Activated T-cell treated with anti-CD3 and anti-CD28 coated beads, Interleukin-2, amount 50 U/mL, for 1 hour (primary cell): ENCODE measurements at places on chromosomes 7 and 10.

- no peak for DNase-seq
Measured at GRCh38 chr7:129388333-129389098, 45.7 kb upstream of the STRIP2 start.

DNA sequence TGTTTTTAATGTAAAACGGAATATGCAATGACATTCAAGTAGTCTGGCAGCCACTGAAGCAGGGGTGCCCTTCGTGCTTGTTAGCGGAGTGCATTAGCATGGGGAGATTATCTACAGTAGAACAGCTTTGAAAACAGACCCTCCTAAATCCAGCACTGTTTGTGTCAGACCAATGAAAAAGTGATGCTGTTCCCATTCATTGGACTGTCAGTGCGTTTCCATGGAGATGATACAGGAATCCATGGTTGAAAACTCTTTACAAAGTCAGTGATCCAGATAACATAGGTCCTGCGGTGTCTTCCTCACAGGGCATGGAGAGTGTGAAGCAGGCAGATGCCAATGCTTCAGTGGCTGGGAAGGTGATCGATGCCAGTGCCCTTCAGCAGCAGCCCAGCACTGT, 73.6 kb downstream of the ITGB8 start:
- DNase-seq = no peak

- DNase-seq = no peak
Measured at GRCh38 chr7:107076781-107077698, 32.5 kb downstream of the PRKAR2B start.

DNA sequence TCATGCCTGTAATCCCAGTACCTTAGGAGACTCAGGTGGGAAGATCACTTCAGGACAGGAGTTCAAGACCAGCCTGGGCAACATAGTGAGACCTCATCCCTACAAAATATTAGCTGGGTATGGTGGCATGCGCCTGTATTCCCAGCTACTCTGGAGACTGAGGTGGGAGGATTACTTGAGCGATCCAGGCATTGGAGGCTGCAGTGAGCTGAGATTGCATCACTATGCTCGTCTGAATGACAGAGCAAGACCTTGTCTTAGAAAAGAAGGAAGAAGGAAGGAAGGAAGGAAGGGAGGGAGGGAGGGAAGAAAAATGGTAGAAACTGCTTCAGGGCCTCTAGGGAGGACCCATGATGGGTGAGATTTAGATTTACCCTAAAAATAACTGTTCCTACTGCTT, 112.3 kb downstream of the SPDYE5 start:
- DNase-seq = no peak

GRCh38 chr10:132709471-132709951, 76.4 kb downstream of the NKX6-2 start:
- DNase-seq = no peak

- no peak for DNase-seq
Measured at GRCh38 chr7:79833616-79834015, 301.0 kb upstream of the GNAI1 start.

GRCh38 chr7:158316466-158317031, 271.1 kb downstream of the PTPRN2 start:
- no peak for DNase-seq

GRCh38 chr10:62528441-62528840, 154.3 kb downstream of the ZNF365 start:
- no peak for DNase-seq

GRCh38 chr10:43156590-43157341, 18.5 kb downstream of the CSGALNACT2 start:
- no peak for DNase-seq

- no peak for DNase-seq
Measured at GRCh38 chr10:97065128-97065527, 120.6 kb downstream of the SLIT1 start.

GRCh38 chr7:146655928-146656797, 539.6 kb downstream of the CNTNAP2 start:
- DNase-seq = no peak

DNA sequence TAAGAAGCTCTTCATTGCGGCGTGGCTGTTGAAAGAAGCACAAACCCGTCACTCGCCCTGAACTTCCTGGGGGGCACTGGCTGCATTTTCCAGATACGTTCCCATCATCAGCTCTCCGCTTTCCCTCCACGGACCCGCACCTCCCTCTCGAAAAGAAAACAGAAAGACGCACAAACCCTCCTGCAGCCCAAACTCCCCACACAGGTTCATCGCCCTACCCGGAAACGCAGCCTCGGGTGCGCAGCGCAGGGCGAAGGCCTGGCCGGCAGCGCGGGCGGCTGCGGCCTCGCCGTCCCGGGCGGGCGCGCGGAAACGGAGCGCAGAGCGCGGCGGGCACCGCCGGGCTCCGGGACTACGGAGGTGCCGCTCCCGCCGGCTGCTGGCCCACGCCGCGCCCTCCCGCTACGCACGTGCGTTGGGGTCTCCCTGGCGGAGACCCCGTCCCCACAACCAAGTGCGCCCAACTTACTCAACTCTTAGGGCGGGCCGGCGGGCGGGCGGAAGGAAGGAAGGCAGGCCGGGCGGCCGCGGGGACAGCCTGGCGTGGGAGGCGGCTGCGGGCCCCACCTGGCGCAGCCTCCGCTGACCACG, 822 bp downstream of the ZNF800 start:
- peak; percentile 71 for DNase-seq

DNA sequence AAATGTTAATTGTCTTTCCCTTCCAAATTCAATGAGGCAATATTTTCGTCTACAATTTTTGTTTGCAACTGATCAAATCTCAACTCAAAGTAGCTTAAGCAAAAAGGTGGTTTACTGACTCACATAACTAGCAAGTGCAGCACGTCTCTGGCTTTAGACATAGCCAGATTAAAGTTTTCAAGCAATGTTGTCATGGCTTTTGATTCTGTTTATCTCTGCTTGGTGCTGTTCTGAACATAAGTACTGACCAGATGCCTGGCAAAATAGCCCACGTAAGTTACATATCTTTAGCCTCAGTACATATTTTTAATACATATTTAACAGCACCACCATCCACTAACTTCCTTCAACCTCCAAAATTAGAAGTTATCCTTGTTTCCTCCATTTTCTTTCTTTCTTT, 877.9 kb downstream of the KCNMA1 start:
- no peak for DNase-seq

GRCh38 chr7:28958235-28958979, at the start of gene TRIL:
TRIL (minus strand) TSS chr7:28958330; CDS start chr7:28958046, 284 bp downstream.
- DNase-seq = no peak

DNA sequence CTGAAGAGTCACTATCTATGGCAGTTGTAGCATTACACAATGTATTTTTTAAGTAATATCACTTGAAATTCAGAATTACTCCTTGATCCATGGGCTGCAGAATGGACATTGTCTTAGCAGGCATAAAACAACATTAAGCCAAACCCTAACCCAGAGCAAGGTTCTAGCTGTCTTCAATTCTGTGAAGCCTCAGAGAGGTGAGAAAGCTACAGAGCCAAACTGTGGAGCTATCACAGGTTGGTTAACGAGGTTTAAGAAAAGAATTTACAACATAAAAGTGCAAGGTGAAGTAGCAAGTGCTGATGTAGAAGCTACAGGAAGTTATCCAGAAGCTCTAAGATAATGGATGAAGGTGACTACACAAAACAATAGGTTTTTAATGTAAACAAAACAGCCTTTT, 582.7 kb upstream of the POT1 start:
- DNase-seq = no peak

DNA sequence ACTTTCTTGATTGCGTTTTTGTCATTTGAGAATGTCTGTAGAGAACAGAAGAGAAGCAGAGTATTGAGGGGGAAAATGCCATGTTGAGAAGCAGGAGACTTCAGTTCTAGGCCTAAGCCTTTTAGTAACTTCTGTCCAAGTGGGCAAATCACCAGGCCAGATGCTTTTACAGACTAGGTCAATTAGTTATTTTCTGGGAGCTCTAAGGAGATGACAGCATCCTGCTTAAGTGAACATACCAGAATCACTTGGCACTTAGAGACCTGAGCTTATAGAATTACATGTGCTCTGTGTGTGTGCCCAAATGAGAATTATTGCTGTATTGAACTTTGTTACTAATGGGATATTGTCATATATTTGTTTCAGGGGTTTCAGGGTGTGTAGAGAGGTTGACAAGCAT, 24.0 kb downstream of the AGK start:
- DNase-seq = no peak

DNA sequence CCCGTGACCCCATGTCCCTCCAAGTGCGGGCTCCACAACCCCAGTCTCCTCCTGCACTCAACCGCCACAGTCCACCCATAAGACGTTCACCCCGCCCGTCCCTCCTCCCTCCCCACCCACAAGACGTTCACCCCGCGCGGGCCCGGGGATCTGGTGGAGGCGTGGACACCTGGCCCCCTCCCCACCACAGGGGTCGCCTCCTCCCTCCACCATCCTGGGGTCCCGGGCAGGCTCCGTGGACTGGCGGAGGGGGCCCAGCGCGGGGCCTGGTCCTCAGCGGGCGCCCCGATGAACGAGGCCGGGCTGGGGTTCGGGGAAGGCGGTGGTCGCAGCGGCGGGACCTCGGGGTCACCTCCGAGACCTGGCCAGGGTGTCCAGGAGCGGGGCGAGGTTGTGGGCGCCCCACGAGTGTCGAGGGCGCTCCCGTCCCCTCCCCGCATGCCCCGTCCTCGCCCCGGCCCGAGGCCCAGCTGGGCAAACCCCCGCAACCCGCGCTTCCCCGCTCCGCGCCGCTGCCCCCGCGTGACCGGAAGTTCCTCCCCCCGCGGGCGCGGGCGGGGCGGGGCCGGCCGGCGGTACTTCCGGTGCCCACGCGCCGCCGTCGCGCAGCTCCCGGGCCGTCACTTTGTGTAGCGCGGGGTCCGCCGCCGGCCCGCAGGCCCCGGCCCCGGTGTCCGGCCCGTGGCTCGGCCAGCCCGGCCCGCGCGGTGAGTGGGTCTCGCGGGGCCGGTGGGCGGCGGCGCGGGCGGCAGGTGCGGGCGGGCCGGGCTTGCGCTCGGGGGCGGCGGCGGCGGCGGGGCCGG, at the start of gene ZNF316:
Gene ZNF316, plus strand, starts transcription at position 578 of the 803 bp plus-strand sequence. CDS start 5,092 bp downstream, outside the sequence.
- peak; percentile 66 for DNase-seq

DNA sequence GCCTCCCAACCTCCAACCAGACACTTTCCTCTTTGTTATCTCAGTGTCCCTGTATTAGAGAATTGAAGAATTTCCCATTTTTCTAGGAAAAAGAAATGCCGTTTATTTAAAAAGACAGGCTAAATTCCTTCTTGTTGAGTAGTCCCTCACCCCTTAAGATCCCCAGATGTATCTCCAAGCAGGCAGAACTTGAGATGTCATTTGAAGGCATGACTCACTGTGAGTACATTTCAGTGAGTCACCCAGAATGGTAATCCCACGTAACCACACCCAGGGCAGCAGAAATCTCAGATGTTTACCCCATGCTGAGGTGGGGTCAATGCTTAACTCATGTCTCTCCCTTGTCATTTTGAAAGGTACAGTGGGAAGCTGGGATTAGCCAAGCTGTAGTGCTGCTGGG, 4.4 kb downstream of the ZNF655 start:
- DNase-seq = no peak

DNA sequence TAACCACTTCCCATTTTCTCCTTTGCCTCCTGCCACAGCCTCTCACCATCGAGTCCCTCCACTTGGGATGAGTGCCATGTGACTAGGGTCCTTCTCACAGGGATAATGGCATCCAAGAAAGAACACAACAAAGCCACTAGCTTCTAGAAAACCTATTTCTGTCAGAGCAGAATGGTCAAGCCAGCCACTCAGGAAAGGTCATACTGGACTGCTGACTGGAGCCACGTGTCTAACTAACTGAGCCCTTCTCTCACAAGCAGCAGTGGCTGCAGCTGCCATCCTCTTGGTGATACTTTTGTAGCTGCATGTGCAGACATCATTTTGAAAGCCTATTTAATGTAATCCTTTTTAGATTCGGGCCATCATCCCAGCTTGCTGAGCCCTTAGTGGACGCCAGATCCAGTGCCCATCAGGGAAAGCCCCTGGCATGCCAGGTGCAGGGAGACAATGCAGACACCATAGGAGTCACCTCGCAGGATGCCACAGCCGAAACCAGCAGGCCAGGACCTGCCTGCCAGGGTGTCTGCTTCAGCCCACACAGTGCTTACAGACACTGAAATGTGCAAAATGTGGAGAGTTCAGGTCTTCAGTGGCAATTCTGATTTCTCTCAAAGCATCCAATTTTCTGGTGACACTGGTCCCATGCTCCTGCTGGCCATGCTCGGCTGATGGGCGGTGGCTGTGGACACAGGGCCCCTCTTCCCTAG, 98.3 kb upstream of the DDC start:
- DNase-seq = no peak

GRCh38 chr10:119677904-119678755, 26.9 kb downstream of the BAG3 start:
- DNase-seq = no peak

DNA sequence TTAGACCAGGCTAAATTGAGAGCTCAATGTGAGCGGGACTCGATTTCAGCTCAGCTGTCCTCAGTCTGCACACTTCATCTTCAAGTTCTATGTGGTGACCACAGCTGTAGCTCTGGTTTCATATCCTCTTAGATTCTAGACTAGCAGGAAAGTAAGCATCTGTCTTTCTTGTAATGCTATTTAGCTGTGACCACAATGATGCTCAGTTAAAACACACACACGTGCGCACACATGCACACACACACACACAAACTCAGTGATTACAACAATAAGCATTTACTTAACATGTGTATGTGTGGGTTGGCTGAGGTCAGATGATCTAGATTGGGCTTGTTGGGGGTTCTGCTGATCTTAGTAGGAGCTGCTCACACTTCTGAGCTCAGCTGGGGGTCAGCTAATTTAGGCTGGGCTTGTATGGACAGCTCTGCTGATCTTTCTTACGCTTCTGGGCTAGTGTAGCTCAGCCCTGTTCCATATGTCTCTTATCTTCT, 82.5 kb downstream of the ZNF365 start:
- DNase-seq = no peak

DNA sequence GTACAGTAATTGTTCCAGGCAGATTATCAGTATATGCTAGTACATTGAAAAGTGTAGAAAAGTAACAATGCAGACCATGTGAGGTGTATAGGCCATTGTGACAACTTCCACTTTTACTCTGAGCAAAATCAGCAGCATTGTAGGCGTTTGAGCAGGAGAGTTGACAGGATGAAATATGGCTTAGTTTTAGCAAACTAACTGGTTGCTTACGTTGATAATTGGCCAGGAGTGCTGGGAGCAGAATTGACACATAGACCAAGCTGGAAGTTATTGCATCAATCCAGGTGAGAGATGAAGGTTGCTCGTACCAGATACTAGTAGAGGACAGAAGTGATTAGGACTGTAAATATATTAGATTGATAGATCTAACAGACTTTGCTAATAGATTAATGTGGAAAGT, 46.0 kb downstream of the LCOR start:
- DNase-seq = no peak

- DNase-seq = no peak
Measured at GRCh38 chr10:53025172-53025711, 252.7 kb upstream of the MBL2 start.

GRCh38 chr10:124651402-124651891, 92.7 kb downstream of the FAM53B start:
- no peak for DNase-seq

DNA sequence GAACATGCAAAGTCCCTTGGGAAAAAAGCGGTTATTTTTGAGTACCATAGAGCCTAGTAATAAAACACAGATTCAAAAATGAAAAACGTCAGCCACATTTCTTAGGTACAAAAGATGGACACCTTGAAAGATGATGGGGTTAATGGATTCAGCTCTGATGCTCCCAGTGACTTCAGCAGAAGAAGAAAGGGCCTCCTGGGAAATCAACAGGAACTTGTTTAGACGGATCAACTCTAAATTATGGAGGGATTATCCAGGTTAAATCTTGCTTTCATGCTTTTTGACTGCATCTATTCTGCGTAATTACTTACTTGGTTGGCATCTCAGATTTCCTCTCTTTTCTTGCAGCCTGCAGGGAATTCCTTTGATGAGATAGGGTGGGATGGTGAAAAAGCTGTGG, 82.5 kb downstream of the TMEM178B start:
- DNase-seq = no peak
